Mesothelial cell of epicardium (in vitro differentiated cells): ENCODE measurements at places on chromosomes 1 and 21. TPM values are rescaled to one million over a fixed set of nuclear protein-coding genes. Genes with fewer than 3 reads are reported as not detected.

CD160 gene
- 0.23 TPM in 1 of 3 replicates, not detected in the others for total RNA-seq

DNA sequence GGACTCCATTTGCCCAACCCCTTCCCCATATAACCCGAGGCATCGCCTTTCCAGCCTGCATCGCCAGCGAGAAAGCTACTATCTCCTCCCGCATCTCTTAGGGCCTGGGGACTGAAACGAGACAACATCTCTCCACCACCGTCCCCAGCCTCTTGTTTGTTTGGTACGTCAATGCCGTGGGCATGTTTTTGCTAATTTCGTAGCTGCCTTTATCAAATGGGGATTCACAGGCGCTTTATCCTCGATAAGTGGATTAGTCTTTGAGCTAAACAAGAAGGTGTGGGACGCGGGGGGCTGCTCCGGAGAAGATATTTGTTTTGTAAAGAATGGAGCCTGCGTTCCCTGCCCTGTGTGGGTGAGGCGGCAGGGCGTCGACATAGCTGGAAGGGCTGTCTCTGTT lies 91.6 kb downstream of the PAX7 start:
- no peak for DNase-seq

TOR1AIP2 gene
- 82.5 to 85.5 TPM (median 84.4 TPM) in 3 replicates for total RNA-seq

ADAR gene
- total RNA-seq = 224 to 232 TPM (median 229 TPM) in 3 replicates

- DNase-seq = no peak
Observed at GRCh38 chr1:152071123-152071522, 17.7 kb downstream of the TCHHL1 start.

KRTAP12-2 gene
- not detected in 3 replicates for total RNA-seq

GPR25 gene
- total RNA-seq = 0.25 TPM in 1 of 3 replicates, not detected in the others

GRCh38 chr1:171188388-171189266 lies 3.5 kb downstream of the FMO2 start:
- DNase-seq = no peak

DNA sequence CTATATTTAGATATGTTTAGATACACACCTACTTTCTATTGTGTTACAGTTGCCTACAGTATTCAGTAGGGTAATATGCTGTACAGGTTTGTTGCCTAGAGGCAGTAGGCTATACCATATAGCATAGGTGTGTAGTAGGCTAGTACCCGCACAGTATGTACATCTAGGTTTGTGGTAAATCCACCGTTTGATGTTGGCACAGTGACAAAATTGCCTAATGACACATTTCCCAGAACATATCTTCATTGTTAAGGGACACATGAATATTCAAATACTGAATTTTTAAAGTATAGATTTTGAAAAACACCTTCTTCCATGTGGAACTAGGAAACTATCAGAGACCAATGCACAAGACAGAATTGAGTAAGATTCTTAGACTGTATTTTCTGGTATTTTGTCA lies 22.6 kb upstream of the PDC start:
- no peak for DNase-seq

GRCh38 chr21:46286648-46287002 lies 483 bp downstream of the YBEY start:
- no peak for DNase-seq

DNA sequence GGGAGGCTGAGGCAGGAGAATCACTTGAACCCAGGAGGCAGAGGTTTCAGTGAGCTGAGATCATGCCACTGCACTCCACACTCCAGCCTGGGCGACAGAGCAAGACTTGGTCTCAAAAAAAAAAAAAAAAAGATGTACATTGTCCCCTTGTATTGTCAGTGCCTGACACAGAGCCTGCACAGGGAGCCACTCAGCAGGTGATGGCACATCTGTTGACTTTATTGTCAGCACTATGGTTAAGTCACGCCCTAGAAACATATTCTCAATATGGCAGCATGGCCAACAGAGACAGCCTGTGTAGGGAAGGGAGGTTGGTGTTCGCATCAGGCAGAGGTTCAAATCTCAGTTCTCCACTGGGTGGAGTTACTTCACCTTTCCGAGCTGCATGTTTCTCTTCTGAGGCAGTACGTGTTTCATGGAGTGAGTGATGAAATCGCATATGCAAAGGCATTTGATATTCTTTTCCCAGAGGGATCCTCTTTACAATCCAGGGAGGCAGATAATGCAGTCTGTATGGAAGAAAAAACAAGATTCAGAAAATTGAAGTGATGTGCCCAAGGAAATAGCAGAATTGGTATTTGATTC lies 20.6 kb downstream of the LAMC2 start:
- no peak for DNase-seq

F5 gene
- total RNA-seq = 32.2 to 43.5 TPM (median 38.6 TPM) in 3 replicates

DNA sequence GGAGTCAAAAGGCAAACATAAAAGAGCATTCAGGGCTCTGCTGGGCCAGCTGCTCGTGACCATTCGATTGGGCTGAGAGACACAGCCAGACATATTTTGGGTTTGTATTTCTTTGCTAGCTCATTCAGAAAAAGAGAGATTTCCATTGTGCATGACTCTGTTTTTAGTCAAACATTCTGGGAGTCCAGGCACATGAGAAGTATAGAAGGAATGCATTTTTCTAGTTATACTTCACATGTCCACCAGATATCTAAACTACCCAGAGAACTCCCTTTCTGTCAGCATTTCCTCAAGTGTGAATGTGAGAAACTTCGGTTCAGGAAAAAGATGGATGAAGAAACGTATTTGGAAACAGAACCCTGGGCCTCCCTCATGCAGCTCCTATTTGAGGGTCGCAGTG lies 6.3 kb upstream of the KCNE1 start:
- DNase-seq = no peak

DNA sequence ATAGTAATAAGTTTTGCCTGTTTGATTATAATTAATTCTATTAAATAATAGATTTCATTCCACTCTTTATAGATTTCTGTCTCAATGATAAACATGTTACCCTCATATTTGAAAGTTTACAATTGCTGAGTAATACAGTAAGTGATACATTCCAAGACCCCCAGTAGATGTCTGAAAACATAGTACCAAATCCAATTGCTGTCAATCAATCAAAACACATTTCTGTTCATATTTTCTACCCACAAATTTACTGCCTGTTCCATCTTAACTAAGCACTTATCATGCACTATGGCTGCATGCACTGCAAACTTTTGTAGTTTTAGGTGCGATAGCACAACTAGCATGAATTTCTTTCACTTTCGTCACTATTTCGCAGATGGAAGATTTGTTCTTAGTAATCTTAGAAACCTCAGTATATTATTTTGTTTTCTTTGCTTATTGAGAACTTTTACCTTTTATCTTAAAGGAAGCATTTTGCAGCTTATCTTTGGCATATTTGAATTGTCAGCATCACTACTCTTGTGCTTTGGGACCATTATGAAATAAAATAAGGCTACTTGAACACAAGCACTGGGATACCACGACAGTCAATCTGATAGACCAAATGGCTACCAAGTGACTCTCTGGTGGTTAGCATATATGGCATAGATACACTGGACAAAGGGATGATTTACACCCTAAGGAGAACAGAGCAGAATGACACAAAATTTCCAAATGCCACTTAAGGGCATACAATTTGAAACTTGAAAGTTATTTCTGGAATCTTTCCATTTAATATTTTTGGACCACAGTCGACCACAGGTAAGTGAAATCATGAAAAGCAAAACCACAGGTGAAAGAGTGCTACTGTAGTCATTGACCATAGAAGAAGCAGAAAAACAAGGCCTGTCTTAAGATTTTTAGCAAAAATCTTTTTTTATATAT lies 67.6 kb downstream of the RGS13 start:
- no peak for DNase-seq

DNA sequence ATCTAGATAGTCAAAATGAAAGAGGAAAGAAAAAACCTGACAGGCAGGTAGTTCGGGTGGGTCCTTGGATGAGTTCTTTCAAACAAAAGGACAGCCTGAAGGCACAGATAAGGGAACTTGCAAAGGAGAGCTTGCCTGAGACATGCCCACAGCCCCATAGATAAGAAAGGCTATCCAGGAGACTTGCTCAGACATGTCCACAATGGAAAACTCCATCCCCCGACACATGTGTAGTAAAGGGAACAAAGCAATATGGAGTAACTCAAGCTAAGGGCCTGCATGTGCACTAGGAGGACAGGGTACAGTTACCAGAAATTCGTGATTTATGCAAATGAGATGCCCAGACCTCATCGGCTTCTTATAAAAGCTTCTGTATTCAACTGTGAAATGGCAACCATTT lies 281.5 kb downstream of the NEGR1 start:
- DNase-seq = no peak

DNA sequence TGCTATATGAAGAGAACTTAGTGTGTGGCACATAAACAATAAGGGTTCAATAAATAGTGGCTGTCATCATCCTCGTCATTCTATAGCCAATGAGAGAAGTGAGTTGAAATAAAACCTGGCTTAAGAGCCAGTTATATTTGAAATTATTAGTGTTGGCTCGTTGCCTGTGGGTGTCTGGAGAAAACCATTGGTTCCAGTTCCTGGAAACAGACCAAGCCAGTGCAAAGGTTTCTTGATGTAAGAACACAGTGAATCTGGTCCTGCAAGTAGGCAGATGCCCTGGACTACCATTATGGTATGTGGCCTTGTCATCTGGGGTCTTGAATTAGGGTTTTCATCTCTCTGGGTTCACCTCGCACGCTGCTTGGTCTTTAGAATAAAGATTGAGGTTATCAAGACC lies 43.3 kb downstream of the URB2 start:
- DNase-seq = no peak

DNA sequence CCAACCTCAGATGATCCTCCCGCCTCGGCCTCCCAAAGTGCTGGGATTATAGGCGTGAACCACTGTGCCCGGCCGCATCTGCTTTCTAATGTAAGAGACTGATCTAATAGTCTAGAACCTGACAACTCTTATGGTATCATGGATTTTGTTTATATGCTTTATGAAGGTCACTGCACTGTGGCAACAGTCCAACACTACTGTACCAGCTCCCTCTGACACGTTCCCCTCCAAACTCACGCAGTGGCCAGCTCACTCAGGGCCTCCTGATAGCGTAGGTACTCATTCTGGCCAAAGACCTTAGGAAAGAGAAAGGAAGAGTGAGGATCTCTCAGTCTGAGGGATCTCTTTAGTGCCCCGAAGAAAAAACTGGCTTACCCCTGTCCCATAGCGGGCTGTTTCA lies 6.0 kb upstream of the CFAP141 start:
- no peak for DNase-seq

DNA sequence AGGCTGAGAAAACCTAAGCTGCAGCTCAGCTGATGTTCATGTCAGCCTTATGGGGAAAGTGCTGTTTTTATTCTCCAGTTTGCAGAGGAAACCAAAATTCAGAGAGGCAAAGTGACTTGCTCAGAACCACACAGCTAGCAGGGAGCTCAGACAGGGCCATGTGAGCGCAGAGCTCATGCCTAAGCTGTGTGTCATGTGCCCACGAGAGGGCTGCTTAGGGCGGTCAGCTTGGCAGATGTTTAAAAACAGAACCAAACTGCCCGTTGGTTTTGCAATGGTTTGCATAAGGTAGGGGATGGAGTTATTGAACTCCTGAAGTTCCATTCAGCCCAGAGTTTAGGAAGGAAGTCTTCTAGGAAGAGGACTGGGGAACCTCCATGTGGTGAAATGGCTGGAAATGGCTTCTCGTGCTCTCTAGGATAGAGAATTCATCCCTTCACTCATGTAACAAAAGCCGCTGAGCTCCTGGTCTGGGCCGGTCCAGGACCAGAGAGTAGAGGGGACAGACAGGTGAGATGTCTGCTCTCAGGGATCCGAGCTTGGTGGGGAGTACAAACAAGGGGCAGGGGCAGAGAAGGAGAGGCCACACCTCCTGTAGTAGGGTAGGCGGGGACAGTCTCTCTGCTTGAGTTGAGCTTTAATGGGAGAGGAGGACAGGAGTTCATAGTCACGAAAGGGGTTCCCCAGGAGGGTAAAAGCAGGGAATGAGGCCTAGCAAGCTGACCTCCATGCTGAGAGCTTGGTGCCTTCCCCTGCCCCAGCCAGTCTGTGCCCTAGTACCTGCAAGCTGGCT lies 46.9 kb downstream of the ARHGEF10L start:
- DNase-seq = no peak

- DNase-seq = no peak
Observed at GRCh38 chr21:42654913-42655795, 1.7 kb downstream of the PDE9A start.

MAP10 gene
- 2.1 to 2.3 TPM (median 2.2 TPM) in 3 replicates for total RNA-seq

GRCh38 chr21:46227811-46228344 lies 696 bp downstream of the LSS start:
- DNase-seq = no peak

DNA sequence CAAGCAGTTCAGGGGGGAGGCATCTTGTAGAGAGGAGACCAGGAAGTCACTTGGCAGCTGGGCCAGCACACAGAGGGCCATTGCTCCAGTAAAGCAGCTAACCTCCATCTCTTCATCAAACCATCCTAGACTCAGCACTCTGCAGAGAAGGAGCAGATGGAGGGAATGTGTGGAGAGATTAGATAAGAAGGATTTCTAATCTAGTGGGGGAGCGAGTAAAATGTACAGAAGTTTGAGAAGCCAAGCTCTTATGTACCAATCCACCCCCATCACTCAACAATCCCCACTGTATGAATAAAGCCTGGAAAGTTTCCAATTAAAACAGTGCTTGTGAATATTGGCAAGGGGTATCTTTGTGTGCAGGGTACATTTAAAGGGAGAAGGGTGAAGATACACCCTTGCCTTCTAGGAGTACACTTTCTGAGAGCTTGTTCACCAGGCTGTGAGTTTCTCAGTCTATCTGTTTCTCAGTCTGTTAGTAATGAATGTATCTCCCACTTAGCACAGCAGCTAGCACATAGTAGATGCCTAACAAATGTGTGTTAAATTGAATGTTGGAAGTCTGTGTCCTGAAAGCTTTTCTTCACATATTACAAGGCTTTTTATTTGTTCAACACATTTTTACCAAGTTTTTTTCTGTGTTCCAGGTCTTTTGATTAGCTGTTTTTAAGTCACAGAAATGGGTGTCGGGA lies 142.7 kb upstream of the UBE2U start:
- DNase-seq = no peak

DNA sequence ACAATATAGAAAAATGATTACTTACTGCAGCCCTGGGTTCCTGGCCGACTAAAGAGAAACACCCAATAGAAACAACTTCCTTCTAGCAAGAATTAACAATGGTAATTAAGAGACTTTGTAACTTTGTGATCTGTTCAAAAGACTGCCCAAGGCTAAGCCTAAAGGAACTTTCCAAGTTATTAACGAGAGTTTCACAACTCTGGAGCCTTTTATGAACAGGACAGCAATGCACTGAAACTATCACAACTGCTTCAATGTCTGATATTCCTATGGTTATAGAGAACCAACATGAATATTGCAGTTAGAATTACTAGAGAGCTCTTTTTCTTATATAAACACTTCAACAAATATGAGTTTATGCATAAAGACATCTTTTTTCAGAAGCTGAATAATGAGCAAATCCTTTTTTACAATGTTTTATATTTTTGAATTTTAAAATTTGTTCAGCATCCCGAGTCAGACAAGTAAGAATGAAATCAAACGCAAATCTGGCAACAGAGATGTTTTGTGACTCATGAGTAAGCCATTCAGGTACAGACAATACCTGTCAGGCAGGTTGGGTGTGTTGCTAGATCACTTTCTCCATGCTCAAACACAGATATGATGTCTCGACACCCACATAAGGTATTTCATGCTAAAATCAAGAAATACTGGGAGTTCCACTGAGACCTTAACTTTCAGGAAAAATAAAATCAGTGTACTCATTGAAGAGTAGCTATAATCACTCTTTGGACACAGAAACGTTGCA lies 22.2 kb upstream of the KCNJ15 start:
- DNase-seq = no peak

NPPA gene
- not detected in 3 replicates for total RNA-seq

- DNase-seq = no peak
Observed at GRCh38 chr1:43269627-43270375, at the start of gene TMEM125. TSS of gene TMEM125 (plus strand) at chr1:43269983. CDS start at chr1:43272723, 2,740 bp downstream.

FTCD gene
- 8.8 to 12.5 TPM (median 9.6 TPM) in 3 replicates for total RNA-seq

ATP6V1G3 gene
- total RNA-seq = not detected in 3 replicates

CNIH3 gene
- 7.3 to 9.2 TPM (median 8.3 TPM) in 3 replicates for total RNA-seq
